ENCODE measurements at places on chromosomes 1 and 21.

GRCh38 chr1:19332832-19333231 is 20.7 kb downstream of the SLC66A1 start:
- no peak for DNase-seq

DNA sequence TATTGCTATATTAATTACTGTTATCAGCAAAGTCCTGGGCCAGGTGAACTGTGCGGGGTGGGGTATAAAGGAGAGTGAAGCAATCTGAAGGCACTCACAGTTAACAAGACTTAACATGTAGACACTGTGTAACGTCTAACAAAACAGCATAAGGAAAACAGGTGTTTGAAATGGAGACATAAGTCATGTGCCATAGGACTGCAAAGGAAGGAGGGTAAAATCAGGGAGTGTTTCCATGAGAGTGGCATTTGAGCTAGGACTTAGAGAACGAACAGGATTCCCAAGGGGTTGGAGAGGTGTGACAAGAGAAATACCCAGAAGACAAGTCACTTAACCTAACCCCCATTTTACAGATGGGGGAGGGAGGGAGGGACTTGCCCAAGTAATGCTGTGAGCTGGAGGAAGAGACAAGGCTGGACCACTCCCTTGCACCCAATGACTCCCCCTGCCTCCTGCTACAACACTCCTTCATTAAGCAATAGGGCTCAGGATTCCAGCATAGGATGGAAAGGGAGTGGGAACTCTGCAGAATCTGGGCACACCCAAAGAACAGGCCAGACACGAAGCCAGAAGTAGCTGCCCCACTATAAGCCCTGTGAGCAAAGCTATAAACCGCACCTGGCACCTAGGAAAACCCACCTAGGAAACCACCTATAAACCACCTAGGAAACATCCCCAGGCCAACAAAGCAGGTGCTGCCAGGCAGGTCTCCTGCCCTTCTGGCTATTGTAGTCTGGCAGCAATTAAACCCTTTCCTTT is 6.6 kb downstream of the PEF1 start:
- no peak for DNase-seq

GRCh38 chr1:157240495-157241184 is 102.4 kb upstream of the ETV3 start:
- DNase-seq: no peak

- no peak for DNase-seq
Observed at GRCh38 chr1:86453664-86454063, 15.1 kb upstream of the CLCA1 start.

DNA sequence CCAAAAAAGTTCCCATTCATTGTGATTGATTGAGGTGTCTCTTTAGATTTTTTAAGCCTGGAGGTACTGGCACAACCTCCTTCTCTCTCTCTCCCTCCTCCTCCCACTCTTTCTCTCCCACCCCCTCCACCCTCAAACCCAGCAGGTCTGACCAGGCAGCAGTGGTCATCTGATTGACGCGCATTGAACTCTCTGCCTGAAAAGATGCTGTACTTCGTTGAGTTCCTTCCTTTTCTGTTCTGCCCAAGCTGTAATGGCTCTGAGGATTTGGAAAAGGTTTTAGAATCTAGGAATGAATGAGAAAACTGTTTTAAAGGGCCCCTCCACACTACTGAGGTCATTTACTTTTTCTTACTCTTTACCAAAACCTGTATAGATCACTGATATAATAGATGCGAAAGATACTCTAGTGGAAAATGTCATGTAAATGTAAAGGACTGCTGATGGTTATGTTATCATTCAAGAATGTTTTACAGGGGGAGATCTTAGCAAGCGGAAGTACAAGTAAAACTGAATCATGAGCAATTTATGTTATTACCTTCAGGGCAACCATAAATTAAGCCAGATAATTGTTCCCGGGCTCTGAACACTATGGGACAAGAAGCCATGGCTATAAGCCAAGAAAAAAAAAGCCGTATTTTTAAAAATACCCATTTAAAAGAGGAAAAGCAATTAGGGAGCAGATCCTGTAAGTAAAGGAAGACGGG is 25.2 kb upstream of the DYRK1A start:
- DNase-seq: no peak

DNA sequence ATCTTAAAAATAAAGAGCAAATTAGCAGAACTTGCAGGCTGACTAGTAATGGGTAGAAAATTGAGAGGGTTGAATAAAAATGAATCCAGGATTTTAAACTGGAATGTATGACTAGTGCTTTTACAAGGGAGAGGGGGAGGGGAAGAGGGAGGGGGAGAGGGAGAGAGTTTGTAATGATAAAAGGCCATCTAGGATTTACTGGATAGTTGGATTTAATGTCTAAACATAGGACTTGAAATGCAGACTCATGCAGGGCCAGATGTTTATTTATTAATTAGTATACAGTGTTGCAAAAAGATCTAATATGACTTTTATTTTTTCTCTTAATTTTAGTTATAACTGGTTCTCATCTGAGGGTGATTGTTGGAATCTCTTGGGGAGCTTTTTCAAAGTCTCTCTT is 4.3 kb downstream of the ZNF326 start:
- no peak for DNase-seq

DNA sequence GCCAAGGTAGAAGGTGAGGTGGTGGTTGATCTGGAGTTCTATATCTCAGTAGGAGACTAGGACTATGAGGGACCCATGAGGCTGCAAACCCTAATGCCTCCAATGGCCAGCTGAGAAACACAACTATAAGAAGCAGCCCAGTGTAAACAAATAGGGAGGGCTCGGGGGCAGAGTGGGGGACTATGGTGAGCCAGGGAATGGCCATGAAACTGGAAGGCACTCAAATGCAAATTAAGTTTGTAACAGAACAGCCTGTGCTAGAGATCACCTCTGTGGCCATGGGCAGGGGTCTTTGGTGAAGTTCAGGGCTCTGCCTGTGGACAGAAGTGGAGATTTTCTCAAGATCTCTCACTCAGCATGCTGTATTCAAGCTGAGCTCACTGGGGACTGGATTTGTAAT is 187.1 kb downstream of the GRIK3 start:
- no peak for DNase-seq

- no peak for DNase-seq
Observed at GRCh38 chr1:58683519-58683918, 16.3 kb downstream of the MYSM1 start.

DNA sequence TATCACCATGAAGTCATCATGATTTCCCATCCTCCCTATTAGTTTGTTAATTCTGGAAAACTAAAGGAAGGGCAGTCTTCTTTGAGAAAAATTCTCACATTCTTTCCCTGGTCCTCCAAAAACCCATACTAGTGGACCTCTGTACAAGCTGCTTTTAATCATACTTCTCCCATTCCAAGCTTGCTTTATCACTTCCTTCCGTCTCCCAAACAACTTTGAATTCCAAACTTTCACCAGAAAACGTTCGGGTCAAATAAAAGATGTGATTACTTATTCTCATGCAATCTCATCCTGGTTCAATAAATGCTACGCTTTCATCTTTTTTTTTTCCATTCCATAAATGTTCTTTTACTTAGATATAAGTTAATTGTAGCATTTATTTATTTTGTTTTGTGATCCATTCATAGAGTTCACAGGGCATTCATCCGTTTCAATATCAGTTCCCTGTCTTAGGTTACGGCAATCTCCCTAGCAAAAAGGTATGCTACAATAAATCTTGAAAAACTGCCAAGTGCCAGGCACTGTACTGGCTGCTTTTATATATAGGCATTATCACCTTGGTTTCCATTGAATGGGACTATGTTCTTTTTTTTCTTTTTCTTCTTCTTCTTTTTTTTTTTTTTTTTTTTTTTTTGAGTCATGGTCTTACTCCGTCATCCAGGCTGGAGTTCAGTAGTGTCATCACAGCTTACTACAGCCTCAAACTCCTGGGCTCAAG is 100.2 kb upstream of the GREM2 start:
- DNase-seq: no peak

GRCh38 chr1:40610156-40610555 is 55.3 kb downstream of the RIMS3 start:
- no peak for DNase-seq

DNA sequence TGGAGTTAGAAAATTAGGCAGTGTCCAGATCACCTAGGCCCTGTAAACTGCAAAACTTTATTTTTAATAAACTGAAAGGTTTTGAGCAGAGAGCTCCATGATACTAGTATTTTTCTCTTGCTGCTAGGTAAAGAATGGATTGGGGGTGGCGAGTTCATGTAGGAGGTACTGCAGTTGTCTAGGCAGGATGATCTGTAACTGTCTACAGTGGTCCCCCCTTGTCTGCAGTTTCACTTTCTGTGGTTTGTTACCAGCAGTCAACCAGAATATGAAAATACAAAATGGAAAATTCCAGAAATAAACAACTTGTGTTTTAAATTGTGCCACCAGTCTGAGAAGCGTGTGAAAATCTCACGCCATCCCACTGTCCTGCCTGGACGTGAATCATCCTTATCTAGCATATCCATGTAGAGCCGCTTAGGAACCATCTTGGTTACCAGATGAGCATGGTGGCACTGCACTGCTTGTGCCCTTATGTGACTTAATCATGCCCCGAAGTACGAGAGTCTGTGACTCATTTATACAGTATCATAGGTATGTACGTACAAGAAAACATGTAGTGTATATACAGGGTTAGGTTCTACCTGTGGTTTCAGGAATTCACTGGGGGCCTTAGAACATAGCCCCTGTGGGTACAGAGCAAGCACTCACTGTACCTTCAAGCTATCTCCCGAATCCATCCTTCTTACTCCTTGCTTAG is 94.2 kb downstream of the AHCTF1 start:
- DNase-seq: no peak

- DNase-seq: peak; percentile 39
Observed at GRCh38 chr1:244970236-244970743, 105.9 kb upstream of the HNRNPU start.

DNA sequence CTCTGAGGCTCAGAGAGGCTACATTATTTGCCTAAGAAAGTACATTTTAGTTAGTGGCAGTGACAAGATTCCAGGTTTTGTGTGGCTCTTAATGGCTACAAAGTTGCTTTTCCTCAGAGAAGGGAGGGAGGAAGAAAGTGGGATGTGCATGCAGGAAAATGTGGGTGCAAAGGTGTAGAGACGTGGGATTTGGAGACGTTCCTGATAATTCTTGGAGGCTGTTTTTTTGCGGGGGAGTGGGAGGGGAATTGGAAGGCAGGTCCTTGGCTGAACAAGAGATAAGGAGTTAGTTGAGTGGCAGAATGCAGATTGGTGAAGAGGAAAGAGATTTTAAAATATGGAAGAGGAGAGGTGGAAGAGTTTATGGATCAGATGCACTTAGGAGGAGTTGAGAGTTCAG is 258.1 kb downstream of the GRIK3 start:
- no peak for DNase-seq

DNA sequence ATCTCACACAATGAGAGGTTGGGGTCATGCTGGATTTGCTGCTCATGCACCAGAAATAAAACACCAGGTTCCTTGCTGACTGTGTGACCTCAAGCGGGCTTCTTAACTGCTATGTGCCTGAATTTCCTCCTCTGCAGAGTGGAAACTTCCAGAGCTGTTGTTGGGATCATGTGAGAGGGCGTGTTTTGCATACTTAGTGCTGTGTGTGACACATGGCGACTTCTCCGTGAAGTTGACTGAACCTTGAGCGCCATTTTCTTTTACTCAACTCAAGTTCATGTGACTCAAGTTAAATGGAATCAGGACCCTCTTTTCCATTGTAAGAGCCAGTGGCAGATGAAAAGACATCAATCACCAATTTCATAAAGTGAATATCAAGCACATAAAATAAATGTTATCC is 224.0 kb downstream of the KIF26B start:
- DNase-seq: no peak

DNA sequence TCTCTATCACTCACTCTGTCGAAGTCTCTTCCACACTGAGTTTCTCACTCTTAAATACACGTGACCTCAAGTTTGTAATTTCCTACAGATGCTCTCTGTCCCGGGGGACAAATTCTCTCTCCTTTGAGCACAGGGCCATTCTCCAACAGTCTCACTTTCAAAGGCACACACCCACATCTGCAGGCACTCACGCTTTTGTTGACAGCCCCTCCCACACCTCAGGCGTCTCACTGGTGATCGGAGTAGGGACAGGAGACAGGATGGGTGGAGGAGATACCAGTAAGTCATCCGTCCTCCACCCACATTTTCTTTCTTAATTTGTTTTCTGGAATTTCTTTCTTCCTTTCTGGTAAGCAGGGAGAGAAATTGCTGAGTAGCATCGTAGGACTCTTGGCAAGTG is 40.6 kb upstream of the GREM2 start:
- DNase-seq: no peak

DNA sequence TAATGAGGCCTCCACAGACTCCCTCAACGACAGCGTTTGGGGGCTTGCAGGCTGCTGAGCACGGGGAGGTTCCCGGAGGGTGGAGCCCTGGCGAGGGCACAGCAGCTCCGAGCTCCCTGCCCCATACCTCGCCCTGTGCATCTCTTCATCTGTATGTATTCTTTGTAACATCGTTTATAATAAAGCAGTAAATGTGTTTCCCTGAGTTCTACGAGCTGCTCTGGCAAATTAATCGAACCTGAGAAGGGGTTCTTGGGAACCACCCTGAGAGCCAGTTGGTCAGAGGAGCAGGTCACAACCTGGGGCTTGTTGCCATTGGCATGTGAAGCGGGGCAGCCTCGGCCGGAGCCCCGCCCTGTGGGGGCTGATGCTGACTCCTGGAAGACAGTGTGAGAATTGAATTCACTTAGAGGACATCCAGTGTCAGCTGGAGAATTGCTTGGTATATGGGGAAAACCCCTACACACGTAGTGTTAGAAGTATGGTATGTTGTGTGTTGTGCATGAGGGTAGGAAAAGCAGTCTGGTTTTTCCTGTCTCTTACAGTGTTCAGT is 11.5 kb downstream of the SLC37A1 start:
- no peak for DNase-seq

- no peak for DNase-seq
Observed at GRCh38 chr1:201332616-201333335, 44.7 kb downstream of the TNNT2 start.

GRCh38 chr1:193703121-193703520 is 516.7 kb upstream of the B3GALT2 start:
- DNase-seq: no peak

GRCh38 chr1:210022044-210022443 is 84.0 kb downstream of the SYT14 start:
- no peak for DNase-seq

DNA sequence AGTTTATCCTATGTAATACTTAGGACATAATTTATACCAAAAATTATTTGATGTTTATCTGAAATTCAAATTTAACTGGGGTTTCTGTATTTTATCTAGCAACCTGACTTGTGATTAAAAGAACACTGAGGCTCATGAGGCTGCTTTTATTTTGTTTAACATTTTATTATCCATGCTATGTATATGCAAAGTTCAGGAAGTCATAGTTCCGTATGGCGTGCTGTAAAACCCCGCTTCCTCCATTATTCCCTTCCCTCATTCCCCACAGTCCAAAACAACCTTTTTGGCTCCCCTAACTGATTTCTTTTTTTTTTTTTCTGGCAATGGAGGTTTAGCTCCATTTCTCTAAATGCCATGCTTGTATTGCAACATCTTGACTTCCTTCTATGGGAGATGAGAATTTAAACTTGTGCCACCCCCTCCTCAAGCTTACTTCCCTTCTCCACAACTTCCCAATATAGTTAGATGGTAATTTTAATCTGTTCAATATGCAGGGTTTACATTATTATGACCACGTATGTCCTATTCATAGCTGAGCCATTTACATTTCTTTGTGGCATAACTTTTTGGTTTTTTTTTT is 138.0 kb upstream of the DNAH14 start:
- no peak for DNase-seq
